ENCODE measurements at places on chromosomes 3 and 15. TPM values are rescaled to one million over a fixed set of nuclear protein-coding genes. Genes with fewer than 3 reads are reported as not detected.

GRCh38 chr3:193816656-193817311, 223.8 kb downstream of the OPA1 start:
- H3K27me3 ChIP-seq = peaks cover 2% of the 10 kb centered on the region
- DNase-seq = no peak

- H3K36me3 ChIP-seq = no peaks in the 10 kb centered on the region
- DNase-seq = peak; percentile 78
- H3K27ac ChIP-seq = peak overlapping the region; percentile 75
- no peaks in the 10 kb centered on the region for H3K27me3 ChIP-seq
- peaks cover 5% of the 10 kb centered on the region for H3K4me1 ChIP-seq
Observed at GRCh38 chr3:46845860-46846623, 17.2 kb downstream of the MYL3 start.

DNA sequence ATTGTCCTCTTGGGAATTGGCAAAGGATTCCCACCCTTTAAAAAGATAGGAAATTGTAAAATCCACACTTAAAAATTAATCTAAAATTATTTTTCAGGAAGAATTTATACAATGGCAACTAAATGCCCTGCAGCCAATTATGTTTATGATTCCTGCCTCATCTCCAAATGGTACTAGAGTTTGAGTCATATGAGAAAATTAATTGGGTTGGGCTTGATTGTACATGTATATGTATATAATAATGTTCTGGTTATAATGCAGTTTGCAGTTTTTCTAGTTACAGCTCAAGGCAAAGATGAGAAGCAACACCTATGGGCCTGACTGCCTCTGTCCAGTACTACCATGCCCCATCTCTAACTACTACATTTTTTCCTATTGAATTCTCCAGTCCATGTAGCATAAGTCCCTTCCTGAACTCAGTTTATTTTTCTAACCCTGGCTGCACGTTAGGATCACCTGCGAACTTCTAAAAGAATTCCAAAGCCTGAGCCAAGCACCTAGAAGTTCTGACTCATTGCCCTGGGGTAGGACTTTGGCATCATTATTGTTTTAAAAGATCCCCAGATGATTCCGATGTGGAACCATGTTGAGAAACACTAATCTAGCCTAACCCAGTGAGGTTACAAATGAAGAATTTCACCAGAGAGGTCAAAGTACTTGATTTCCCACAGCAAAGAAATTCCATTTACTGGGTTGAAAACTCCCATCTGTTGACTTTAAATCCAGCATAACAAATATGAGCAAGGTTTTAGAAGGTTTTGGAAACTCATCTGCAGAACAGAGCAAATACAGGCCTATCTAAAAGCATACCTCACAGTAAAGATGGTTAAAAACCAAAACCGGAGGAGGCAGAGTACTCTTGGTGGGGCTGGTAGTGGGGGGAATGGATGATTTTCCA, 19.4 kb downstream of the TGFBR2 start:
- H3K4me3 ChIP-seq = peak overlapping the region; percentile 26
- H3K4me1 ChIP-seq = peaks cover 87% of the 10 kb centered on the region
- DNase-seq = no peak
- no peaks in the 10 kb centered on the region for H3K27me3 ChIP-seq

Gene RETNLB
- not detected for total RNA-seq

- no peak overlapping the region for H3K4me3 ChIP-seq
- no peak overlapping the region for H3K27ac ChIP-seq
- H3K36me3 ChIP-seq = no peaks in the 10 kb centered on the region
- no peaks in the 10 kb centered on the region for H3K4me1 ChIP-seq
Observed at GRCh38 chr3:45350680-45351079, 37.7 kb upstream of the LARS2 start.

GRCh38 chr15:96325541-96326327, 4.8 kb upstream of the NR2F2 start:
- H3K27me3 ChIP-seq = peaks cover 74% of the 10 kb centered on the region
- H3K4me1 ChIP-seq = peaks cover 5% of the 10 kb centered on the region
- DNase-seq = no peak
- H3K4me3 ChIP-seq = no peak overlapping the region

Gene NAALADL2
- not detected for total RNA-seq

- peaks cover 2% of the 10 kb centered on the region for H3K4me1 ChIP-seq
- no peak overlapping the region for H3K27ac ChIP-seq
- no peak for DNase-seq
- no peak overlapping the region for H3K4me3 ChIP-seq
Observed at GRCh38 chr3:100898681-100899080, 94.5 kb downstream of the ABI3BP start.

DNA sequence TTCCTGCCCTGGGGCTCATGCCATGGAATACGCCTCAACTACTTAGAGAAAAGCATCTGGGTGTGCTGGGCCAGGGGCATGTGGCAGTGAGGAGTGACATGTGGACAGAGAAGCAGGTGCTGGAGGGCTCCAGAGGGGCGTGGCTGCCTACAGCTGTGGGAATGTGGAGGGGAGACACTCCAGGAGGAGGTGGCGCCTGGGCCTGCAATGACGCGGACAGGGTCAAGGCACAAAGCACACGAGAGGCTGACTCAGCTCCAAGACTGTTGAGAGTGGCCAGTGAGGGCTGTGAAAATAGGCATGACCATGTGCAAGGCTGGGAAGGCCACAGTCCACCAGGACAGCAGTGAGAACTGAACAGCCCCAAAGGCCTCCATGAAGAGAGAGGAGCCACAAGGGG, 48.5 kb downstream of the PTH1R start:
- H3K36me3 ChIP-seq = peaks cover 54% of the 10 kb centered on the region
- peak overlapping the region; percentile 42 for H3K27ac ChIP-seq
- H3K4me3 ChIP-seq = no peak overlapping the region
- no peak for DNase-seq

- H3K27me3 ChIP-seq = peaks cover 27% of the 10 kb centered on the region
- no peaks in the 10 kb centered on the region for H3K36me3 ChIP-seq
- no peak overlapping the region for H3K4me3 ChIP-seq
- peaks cover 12% of the 10 kb centered on the region for H3K4me1 ChIP-seq
- no peak overlapping the region for H3K27ac ChIP-seq
Observed at GRCh38 chr3:19149368-19149767, 1.1 kb downstream of the KCNH8 start.

DNA sequence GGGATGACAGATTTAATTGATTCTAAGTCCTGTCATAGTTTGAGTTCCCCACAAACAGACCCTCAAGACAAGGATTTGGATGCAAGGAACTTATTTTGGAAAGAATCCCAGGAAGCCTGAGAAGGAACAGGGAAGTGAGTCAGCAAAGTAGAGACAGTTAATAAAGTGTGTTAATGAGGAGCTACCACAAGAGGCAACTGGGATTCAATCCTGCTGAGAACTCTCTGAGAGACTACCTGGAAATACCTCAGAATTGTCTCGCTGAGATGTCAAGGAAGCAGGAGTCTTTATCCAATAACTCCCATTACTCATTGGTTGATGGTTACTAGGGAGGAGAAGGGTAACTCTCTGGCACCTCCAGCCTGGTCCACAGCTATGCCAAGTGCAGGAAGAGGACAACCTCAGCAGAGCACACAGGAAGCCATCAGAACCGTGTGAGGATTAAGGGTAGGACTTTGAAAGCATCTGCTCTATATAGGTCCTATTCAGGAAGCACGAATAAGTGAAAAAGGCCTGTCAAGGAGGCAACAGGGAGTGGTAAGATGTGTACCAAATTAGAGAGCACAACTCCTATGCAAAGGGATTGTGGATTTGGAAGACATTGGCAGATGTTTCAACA, 311.1 kb upstream of the KCNH8 start:
- DNase-seq = no peak
- H3K4me1 ChIP-seq = peaks cover 14% of the 10 kb centered on the region
- no peak overlapping the region for H3K27ac ChIP-seq
- H3K4me3 ChIP-seq = no peak overlapping the region
- H3K36me3 ChIP-seq = no peaks in the 10 kb centered on the region

DNA sequence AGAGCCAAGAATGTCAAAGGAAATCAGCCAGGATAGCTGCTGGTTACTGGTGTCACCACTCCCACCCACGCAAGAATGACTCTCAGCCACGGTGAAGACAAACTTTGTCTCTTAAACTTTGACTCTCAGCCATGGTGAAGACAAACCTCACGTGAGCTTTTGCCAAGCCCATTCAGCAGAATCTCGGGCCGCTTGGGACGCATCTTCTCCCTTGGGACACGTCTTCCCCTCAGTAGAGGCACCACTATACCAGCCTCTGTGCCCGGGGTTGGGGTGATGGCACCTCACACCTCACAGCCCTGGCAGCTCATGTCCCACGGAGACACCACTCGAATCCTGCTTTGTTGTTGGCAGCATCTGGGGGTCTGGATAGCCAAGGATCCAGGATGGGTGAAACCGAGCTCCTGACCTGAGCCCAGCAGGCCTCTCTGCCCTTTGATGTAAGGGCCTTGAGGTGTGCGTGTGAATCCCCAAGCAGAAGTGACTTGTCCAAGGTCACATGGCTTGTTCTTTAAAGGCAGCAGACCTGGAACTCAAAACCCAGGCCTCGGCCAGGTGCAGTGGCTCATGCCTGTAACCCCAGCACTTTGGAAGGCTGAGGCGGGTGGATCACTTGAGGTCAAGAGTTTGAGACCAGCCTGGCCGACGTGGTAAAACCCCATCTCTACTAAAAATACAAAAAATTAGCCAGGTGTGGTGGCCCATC, 21.8 kb downstream of the RBPMS2 start:
- no peak overlapping the region for H3K27ac ChIP-seq
- DNase-seq = peak; percentile 35
- no peak overlapping the region for H3K4me3 ChIP-seq

- H3K4me3 ChIP-seq = no peak overlapping the region
- no peak for DNase-seq
- H3K27me3 ChIP-seq = no peaks in the 10 kb centered on the region
- no peak overlapping the region for H3K27ac ChIP-seq
- no peaks in the 10 kb centered on the region for H3K36me3 ChIP-seq
Observed at GRCh38 chr15:71333136-71333700, 217.9 kb downstream of the THSD4 start.

Gene CCDC66
- total RNA-seq = 22.1 TPM

DNA sequence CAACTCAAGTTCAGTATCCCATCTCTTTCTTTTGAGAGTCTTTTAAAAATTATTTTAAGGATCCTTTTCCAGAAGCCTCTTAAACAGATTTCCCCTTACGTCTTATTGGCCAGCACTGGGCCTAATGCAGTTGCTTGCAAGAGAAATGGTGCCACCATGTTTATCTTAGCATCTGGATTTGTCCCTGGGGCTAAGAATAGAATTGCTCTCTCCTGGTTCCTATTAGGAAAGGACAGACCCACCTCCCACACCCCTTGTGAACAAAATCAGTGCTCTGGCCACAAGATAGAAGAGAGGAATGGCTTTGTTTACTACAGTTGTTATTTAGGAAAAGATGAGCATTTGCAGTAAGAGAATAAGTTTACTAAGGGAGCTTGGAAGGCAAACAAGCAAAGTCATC, 128.2 kb upstream of the CGNL1 start:
- H3K27me3 ChIP-seq = no peaks in the 10 kb centered on the region
- H3K4me3 ChIP-seq = no peak overlapping the region
- DNase-seq = no peak
- H3K36me3 ChIP-seq = peaks cover 22% of the 10 kb centered on the region

DNA sequence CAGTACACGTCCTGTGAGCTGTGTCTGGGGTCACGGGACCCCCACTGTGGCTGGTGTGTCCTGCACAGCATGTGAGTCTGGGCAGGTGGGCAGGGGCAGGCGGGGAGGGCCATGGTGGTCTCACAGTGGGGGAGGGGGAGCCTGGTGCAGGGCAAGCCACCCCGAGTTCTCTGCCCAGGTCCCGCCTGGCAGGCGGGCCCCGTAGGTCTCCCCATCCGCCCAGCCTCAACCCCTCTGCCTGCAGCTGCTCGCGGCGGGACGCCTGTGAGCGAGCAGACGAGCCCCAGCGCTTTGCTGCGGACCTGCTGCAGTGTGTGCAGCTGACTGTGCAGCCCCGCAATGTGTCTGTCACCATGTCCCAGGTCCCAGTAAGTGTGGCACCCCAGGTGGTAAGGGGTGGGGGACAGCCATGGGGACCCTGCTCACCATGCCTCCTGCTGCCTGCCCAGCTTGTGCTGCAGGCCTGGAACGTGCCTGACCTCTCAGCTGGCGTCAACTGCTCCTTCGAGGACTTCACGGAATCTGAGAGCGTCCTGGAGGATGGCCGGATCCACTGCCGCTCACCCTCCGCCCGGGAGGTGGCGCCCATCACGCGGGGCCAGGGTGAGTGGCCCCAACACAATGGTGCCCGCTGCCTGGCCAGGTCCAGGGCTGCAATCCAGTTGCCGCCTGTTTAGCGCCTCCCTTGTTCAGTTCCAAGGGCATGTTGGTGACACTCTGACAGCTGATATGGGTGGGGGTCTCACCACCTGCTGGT, 21.9 kb downstream of the PLXNA1 start:
- H3K4me1 ChIP-seq = no peaks in the 10 kb centered on the region
- H3K27me3 ChIP-seq = no peaks in the 10 kb centered on the region
- DNase-seq = no peak

- no peak overlapping the region for H3K27ac ChIP-seq
- no peak overlapping the region for H3K4me3 ChIP-seq
- H3K27me3 ChIP-seq = no peaks in the 10 kb centered on the region
- DNase-seq = no peak
Observed at GRCh38 chr15:51363383-51363782, 21.9 kb downstream of the GLDN start.

Gene PXYLP1
- 17.2 TPM for total RNA-seq

Gene CLDN18
- total RNA-seq = not detected

DNA sequence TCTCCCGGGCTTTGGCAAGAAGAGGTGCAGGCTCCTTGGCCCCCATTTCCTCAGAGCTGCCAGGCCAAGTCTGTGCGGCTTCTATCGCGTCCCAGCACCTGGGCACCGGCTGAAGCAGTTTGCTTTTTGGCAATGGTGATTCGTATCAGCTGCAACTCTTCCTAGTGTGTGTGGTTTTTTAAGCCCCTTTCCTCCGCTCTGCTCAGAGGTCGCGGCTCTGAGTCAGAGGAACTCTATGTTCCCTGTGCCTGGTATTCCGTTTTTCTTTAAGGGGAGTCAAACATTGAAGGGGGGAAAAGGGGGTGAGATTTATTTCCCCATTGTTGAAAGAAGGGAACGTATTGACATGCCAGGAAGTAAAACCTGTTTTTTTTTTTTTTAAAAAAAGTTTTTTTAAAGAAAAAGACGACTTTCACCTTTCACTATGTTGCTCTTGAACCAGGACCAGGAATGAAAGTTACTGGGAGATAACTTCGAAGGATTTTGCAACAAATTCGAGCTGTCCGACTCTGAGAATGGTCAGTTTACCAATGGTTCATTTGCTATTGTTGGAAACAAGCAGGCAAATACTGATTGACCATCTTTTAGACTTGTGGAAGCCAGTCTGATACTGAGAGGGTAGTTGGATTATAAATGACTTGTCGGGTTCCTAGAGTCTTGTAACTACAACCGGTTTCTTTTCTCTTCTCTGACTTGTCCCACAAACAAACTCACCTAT, 1.1 kb downstream of the ARMC8 start:
- peak overlapping the region; percentile 86 for H3K4me3 ChIP-seq
- peak overlapping the region; percentile 98 for H3K27ac ChIP-seq
- peaks cover 3% of the 10 kb centered on the region for H3K27me3 ChIP-seq
- peaks cover 31% of the 10 kb centered on the region for H3K4me1 ChIP-seq

- no peak for DNase-seq
- H3K4me3 ChIP-seq = no peak overlapping the region
- H3K27me3 ChIP-seq = no peaks in the 10 kb centered on the region
- H3K27ac ChIP-seq = no peak overlapping the region
- no peaks in the 10 kb centered on the region for H3K36me3 ChIP-seq
- H3K4me1 ChIP-seq = no peaks in the 10 kb centered on the region
Observed at GRCh38 chr3:104368760-104369159, 997.9 kb upstream of the ALCAM start.

Gene IQCF5
- total RNA-seq = not detected

All from activated CD8-positive, alpha-beta T cell treated with anti-CD3 and anti-CD28 coated beads for 36 hours (primary cell).